ENCODE measurements at places on chromosomes 12 and 14.

DNA sequence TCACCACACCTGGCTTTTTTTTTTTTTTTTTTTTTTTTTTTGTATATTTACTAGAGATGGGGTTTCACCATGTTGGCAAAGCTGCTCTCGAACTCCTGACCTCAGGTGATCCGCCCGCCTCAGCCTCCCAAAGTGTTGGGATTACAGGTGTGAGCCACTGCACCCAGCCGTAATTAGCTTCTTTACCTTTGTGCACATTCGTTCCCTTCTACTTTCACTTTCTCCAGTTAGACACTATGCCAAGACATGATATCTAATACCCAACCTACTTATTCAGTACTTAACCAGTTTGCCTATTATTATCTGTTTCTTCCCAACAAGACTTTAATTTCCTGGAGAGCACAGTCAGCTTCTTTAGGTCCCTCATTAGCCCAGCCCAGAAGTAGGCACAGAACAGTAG, 5.3 kb downstream of the STYK1 start:
- DNase-seq: no peak

DNA sequence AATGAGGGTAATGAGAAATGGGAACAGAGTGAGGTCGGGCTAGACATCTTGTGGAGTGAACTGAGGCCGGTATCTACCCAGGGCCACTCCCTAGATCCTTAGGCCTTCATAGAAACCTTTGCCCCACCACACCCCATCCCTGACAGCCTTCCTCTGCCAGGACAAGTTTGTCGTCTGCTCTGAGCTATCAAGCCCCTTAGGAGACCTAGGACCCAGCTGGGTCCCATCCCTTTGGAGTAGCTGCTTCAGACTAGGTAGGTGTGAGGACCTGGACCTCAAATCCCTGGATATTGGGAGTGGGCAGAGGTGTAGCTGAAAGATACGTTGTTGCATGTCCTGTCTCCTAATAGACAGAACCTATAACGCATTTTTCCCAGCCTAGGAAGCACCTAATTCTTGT, at the start of gene TMEM253:
TSS of gene TMEM253 (plus strand) at position 136 of the 400 bp plus-strand sequence. CDS start 278 bp downstream, outside the sequence.
- DNase-seq: no peak

DNA sequence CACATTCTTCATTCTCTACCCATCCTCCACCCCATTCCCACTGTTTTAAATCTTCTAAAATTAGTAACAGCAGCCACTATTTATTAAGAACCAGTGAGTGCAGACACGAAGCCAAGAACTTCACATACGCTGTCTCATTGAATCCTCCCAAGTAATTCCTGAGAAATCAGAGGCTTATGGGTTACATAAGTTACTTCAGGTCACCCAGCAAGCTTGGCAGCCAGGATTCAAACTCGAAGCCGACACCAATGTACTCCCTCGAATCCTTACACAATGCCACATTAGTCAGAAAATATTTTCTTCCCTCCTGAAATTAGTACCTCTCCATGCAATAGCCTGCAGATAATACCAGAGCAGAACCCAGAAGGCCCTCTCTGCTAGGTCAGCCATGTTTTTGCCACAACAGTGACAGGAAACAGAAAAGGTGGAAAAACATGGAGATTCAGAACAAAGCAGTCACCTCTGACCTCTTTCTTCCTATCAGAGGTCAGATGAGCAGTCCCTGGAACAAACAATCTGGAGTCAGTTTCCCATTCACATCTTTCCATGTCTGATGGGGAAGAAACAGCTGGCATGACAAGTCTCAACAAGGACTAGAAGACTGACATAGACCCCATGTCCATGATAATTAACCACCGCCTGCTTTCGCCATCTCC, 16.4 kb downstream of the NID2 start:
- no peak for DNase-seq

DNA sequence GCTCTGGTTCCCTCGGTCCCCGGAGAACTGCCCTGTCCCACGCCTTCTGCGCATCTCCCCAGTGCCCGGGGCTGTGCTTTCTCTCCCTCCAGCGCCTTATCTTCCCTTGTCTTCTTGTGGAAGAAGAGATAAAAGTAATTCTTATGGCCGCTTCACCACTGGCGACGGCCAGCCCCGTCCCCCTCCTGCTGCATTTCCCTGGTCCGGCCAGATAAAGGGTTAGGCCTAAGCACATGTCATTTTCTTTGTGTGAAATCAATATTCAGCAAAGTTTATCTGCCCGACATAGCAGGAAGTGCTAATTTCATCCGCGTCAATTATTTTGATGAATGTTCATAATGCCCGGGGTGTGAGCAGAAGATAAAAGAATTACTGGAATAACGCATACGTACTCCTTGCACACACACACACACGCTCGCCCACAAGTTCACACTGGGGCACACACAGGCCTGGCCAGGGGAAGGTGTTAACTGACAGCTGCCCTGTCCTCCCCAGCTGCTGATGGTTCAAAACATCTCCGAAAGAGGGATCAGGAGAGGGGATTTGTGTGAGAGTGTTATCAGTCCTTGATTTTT, 177.7 kb upstream of the LHX5 start:
- no peak for DNase-seq

DNA sequence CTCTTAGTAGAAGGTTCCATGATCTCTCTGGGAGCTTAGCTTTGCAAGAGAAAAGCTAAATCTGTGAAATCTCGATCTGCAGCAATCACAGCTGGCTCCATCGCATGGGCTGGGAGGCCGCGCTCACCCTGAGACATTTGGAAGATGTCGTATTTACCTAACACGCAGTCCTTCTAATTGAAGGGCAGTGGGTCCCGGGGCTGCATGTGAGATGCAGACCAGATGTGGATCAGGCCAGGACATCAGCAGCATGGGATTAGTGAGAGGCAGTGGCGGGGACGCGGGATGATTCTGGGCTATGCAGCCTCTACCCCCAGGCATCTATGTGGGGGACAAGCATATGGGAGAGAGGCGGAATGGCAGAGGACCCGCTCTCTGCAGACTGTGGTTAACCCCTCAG, 312.4 kb upstream of the RTL1 start:
- no peak for DNase-seq

DNA sequence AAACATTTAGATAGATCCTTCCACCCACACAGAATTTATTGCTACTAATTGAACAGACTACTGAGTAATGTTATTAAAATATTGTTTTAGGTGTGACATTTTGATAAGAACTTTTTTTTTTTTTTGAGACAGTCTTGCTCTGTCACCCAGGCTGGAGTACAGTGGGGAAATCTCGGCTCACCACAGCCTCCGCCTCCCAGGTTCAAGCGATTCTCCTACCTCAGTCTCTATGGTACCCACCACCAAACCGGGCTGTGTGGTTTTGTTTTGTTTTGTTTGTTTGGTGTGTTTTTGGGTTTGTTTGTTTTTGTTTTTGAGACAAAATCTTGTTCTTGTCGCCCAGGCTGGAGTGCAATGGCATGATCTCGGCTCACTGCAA, 40.9 kb downstream of the COX16 start:
- DNase-seq: no peak

- no peak for DNase-seq
Measured at GRCh38 chr14:44531658-44532057, 24.6 kb upstream of the FSCB start.

DNA sequence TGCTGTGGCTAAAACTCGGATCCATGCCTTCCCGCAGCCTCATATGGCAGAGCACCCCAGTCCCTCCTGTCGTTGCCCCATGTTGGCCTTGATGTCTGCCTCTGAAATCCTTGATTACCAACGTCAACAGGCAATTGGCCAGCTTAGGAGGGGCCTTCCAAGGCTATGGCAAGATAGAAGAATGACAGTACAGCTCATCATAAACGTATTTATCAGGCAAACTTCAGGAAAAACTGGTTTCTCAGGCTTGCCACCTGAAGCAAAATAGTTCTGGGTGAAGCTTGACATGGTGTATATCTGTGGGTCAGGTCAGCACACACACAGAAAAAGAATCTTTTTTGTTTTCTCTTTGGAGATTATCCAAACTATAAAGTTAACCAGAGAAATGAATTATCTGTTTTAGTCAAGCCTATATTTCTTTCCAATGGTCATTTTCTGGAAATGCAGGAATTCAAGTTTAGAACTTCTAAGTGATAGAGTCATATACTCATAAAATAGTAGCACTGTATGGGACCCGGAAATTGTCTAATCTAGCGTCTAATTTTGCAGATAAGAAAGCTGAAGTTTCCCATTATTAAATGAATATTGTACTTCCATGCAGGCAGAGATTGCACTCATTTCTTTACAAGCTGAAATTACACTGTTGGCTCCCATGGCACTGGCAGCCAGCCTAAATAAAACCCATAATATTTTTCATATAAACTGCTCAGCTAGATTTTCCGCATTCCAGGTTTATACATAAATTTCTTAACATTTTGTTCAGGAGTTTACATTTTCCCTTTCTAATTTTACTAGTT, 24.4 kb upstream of the DUSP16 start:
- DNase-seq: no peak

DNA sequence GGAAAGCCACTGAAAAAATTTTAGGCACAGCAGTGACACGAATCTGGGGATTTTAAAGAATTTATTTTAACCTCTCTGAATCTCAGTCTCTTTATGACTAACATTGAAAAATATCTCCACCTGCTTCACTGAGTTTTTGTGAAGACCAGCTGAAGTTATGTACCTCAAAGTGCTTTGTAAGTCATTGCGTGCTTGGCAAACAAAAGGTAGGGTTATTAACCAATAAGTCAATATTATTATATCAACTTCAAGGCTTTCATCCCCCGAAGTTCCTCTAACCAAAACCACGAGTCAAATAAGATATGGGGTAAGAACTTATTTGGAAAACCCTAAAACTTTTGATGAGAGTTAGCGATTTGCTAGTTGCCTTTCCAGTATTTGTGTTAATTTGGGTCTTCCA, 62.3 kb downstream of the HSPB8 start:
- DNase-seq: no peak

DNA sequence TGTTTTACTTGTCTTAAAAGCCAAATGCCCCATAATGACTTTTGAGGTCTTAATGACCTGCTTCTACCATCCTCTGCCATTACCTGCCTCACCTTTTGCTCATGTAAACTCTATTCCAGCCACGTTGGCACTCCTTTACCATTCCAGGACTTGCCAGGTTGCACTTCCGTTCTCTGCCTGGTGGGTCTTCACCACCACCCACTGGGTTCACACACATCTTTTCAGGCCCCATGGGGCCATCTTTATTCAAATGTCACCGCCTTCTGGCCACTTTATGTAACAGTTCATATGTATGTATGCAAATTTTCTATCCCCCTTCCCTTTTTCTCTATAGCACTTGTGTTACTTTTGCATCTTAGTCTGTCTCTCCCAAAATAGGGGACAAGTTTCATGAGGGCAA, 57.7 kb downstream of the ATP2A2 start:
- DNase-seq: no peak

DNA sequence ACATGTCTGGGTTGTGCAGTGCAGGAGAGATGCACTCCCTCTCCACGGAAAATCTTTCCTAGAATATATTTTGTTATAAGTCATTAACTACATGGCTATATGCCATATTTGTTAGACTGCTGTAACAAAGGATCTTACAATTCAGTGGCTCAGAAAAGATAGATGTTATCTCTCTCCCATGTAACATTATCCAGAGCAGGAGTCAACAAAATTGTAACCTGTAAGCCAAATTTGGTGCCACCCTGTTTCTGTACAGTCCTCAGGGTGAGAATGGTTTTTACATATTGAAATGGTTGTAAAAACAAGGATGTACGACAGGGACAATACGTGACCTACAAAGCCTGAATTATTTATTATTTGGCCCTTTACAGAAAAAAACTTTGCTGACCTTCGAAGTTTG, 155.5 kb downstream of the KIF21A start:
- DNase-seq: no peak

DNA sequence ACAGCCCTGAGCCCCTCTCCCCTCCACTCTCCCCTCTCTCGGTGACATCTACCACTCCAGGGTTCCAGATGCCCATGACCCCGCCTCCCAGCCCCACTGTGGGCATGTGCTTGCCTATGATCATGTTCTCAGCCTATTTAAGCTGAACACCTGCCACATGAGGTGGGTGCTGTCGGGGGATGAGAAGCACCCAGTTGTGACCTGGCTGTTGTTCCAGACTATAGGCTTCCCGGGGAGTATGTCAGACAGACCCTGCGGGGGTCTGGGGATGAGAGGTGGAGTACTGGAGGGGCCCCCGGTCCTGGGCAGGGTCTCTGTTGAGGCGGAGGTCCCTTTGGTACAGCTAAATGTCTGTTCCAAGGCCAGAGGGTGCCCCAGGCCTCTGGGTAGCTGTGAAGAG, 6.0 kb downstream of the VSX2 start:
- no peak for DNase-seq

DNA sequence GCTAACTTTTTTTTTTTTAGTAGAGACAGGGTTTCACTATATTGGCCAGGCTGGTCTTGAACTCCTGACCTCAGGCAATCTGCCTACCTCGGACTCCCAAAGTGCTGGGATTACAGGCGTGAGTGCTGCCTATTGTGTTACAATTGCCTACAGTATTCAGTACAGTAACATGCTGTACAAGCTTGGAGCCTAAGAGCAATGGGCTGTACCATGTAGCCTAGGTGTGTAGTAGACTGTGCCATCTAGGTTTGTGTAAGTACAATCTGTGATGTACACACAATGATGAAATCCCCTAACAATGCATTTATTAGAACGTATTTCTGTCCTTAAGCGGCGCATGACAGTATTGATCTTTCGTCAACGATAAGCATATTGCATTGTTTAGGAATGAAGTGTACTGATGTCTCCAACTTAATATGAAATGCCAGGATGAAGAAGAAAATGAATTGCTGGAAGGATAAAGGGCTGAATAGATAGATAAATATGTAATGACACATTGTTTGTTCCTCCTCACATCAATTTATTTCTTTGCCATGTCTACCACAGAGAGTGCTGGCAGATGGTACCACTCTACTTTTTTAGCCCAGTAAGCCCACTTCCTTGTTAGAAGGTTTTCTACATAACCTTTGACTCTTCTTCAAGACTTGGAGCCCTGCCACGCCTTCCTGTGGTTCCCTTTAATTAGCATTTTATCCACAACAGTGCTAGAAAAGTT, 467.5 kb downstream of the VRK1 start:
- no peak for DNase-seq

- DNase-seq: no peak
Measured at GRCh38 chr12:111756196-111756595, 10.5 kb upstream of the ALDH2 start.

DNA sequence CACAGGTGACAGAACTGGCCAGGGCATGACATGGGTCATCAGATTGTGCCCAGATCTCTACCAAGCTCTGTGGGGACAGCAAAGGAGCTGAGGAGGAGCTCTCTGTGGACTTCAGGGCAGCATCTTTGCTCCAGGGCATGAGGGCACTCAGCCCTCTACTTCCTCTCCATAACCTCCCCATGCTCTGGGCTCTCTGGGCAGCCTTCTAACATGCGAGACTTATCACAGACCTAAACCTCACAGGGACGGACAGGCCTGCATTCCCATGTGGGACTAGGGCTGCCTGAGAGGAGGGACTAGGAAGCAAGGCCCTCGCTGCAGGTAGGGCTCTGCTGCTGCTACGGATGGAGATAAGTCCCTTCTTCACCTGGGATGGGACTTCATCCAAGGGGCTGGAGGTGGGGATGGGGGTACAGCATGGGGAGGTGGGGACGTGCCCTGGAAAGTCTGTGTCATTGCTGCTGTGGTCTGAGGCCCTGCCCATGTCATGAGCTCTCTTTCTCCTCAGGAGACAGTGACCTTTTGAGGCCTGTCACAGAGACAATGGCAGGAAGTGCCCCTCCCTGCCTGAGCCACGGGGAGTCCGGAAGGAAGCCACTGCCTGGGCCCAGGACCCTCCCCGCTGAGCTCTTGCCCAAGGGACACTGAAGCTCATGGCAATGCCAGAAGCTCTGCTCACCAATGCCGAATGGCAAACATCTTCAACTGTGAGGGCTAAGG, 44.1 kb downstream of the PITPNM2 start:
- peak; percentile 35 for DNase-seq

- no peak for DNase-seq
Measured at GRCh38 chr14:99325016-99325415, 53.0 kb upstream of the BCL11B start.

All from CD8-positive, alpha-beta memory T cell (primary cell).